Endothelial cell of umbilical vein (primary cell): ENCODE measurements at places on chromosomes 12 and 14. TPM values are rescaled to one million over a fixed set of nuclear protein-coding genes. Genes with fewer than 3 reads are reported as not detected.

The IGF1 gene
- total RNA-seq, result 0.85 TPM in 1 of 2 replicates, not detected in the other

DNA sequence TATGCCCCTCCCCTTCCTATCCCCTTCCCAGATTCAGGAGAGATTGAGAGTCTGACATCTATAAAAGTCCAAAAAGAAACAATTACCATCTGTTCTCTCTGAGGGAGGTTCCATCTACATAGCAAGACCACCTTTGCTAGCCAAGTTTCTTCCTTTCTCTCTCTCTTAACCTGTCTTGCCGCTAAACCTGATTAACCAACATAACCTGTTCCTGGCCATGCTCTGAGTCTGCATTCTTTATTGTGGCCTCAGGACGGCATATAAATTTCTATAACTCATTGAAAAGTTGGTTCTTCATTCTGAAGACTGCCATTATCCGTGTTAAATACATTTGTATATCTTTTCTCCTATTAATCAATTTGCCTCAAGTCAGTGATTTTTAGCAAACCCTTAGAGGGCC is 594.0 kb downstream of the KCNH5 start:
- no peak for DNase-seq

DNA sequence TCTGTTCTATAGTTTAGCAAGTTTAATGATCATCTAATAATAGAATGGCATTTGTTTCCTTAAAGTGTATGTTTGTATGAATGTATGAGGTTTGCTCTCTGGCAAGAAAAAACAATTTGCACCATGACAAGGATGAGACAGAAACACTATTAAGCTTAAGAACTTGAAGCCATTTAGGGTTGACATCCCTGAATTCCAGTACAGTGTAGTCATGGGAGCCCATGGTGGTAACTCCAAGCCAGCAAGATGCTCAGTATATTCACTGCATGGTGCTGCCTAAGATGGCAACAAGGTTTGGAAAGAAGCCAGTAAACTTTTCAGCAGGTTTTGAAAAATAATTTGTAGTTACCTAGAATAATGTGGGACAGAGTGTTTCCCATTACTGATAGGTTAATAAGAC is 158.6 kb downstream of the PRIMA1 start:
- DNase-seq, result no peak

- DNase-seq, result no peak
Measured at GRCh38 chr14:75499084-75499875, 23.0 kb upstream of the BATF start.

GRCh38 chr14:91366749-91367148 is 50.9 kb downstream of the CCDC88C start:
- no peak for DNase-seq

GRCh38 chr12:121443193-121443870 is 43.4 kb downstream of the RNF34 start:
- peak; percentile 65 for DNase-seq

The PRPH gene
- not detected in 2 replicates for total RNA-seq

GRCh38 chr12:1885599-1886245 is 32.7 kb downstream of the CACNA2D4 start:
- no peak for DNase-seq

The DNAAF2 gene
- 5.7 and 6.4 TPM in 2 replicates for total RNA-seq
